Activated effector memory CD4-positive, alpha-beta T cell treated with anti-CD3 and anti-CD28 coated beads, Interleukin-2, amount 50 U/mL, for 16 hours (primary cell): ENCODE measurements at places on chromosomes 6 and 20.

GRCh38 chr6:19603721-19604120 lies 233.4 kb upstream of the ID4 start:
- DNase-seq: no peak

- DNase-seq: no peak
These were observed 89.0 kb upstream of the KCNK16 start for GRCh38 chr6:39411465-39411864.

GRCh38 chr6:35919085-35919826 lies 1.6 kb downstream of the SRPK1 start:
- DNase-seq: no peak

- DNase-seq: no peak
These were observed 186.1 kb downstream of the UNC5CL start for GRCh38 chr6:40852779-40853373.

GRCh38 chr20:23609486-23610109 lies 3.9 kb upstream of the CST9 start:
- no peak for DNase-seq

- no peak for DNase-seq
These were observed 19.9 kb upstream of the EXOC2 start for GRCh38 chr6:712805-713204.

DNA sequence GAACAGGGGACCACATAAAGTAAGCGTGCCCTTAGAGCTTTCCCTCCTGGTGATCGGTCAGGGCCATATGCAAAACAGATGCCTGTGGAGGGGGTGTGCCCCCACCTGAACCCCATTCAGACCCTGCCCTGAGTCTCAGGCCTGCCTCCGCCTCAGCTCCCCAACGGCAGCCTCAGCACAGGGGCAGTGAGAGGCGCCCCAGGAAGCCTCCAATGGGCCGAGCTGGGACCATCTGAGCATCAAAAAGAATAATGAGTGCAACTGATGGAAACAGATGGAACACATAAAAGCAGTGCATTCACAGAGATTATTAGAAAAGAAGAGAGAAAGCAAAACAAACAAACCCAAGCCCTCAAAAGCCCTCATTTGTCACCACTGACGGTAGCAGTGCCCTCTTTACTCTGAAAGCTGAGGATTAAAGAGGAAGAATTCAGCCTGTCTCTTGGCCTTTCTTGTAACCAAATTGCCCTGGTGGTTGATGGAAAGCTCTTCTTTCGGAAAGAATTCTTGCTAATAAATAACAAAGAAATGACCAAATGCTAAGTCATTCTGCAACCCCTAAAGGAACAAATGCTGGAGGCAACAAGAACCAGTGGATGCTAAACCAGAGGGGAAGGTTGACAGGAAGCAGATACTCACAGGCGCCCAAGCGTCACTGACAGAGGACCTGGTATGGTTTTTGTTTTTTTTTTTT lies 6.8 kb downstream of the ADISSP start:
- DNase-seq: no peak

DNA sequence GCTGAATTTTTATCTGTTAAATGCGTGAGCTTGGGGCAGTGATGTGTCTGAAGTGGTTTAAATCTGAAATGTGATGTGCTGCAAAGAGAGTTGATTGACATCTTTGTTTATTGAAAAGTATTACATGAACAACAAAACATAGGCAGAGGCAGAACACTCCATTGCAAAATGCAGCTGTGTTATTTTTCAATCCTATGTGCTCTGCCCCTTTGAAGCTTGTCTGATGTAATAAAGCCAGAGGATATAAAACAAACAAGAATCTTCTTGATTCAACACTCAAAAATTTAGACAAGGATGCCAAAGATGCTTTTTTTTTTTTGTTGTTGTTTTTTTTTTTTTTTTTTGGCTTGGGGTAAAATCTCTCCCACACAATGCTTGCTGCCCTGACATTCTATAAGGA lies 482.4 kb upstream of the MMS22L start:
- no peak for DNase-seq

- no peak for DNase-seq
These were observed 42.5 kb upstream of the PNISR start for GRCh38 chr6:99467509-99468106.

GRCh38 chr6:34390531-34391472 lies 1.7 kb downstream of the NUDT3 start:
- no peak for DNase-seq

DNA sequence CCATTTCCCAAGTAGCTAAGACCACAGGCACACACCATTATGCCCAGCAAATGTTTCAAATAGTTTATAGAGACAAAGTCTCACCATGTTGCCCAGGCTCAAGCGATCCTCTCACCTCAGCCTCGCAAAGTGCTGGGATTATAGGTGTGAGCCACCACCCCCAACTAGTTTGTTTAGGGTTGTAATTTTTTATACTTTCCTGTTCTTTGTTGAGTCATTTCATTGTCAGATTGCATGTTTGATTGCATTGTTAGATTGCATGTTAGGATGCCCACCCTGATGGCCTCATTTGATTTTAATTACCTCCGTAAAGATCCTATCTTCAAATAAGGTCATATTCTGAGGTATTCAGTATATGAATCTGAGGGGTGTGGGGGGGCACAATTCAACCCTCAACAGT lies 73.3 kb upstream of the SASH1 start:
- no peak for DNase-seq

GRCh38 chr6:2766767-2767656 lies 1.8 kb downstream of the WRNIP1 start:
- DNase-seq: no peak

DNA sequence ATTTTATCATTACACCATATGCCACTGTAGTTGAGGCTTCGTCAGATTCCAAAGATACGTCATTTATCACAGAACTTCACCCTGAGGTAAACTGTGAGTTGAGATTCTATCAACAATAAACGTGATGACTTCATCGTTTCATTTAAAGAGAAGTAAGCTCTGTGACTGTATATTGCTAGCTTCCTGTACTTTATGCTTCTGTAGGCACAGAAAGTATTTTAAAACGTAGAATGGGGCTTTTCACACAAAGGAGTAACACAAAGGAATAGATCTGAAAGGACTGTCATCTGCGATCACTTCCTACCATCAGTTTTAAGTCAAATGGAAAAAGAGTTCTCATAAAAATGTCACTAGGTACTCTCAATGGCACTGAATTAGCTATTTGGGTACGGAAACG lies 234.4 kb upstream of the MCHR2 start:
- no peak for DNase-seq
